ENCODE measurements at places on chromosomes 5 and 9. TPM values are rescaled to one million over a fixed set of nuclear protein-coding genes. Genes with fewer than 3 reads are reported as not detected.

Gene IL11RA
- 43.6 TPM for total RNA-seq

Gene GRM6
- total RNA-seq = not detected

Gene TMEM215
- not detected for total RNA-seq

Gene GARIN3
- not detected for total RNA-seq

Gene HCN1
- not detected for total RNA-seq

Gene NUTM2G
- not detected for total RNA-seq

GRCh38 chr5:128708841-128709240, 170.8 kb upstream of the FBN2 start:
- no peak for DNase-seq

DNA sequence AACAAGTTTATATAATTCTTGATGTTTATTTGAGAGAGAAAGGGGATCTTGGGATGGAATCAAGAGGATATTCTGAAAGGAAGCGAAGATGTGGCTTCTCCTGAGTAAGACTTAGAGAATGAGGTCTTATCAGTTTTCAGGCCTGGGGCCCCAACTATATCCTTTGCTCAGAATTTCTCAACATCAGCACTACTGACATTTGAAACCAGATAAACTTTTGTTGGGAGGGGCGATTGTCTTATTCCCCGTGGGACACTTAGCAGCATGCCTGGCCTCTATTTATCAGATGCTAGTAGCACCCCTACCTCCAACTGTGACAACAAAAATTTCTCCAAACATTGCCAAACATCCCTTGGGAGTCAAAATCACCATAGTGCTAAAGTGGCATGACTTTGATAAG, 567.7 kb downstream of the MAT2B start:
- no peak for DNase-seq

- DNase-seq = no peak
Measured at GRCh38 chr5:127820910-127821553, 117.8 kb downstream of the CCDC192 start.

DNA sequence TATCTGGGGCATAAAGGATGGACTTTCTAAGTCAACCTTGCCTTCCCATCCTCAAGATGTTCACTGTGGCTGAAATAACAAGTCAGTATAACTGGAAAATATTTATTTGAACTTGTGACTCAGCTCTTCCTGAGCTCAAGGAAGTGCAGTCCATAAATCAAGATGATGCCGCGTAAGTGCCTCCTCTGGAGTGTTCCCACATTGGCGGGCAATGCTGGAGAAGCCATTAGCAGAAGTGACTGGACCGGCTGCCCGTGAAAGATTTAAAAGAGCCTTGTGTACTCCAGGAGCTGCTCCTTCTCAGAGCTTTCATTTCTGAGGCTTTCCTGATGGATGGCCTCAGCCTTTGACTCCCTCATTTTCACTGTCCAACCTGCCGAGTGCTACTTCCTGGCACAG, 17.4 kb downstream of the TMOD1 start:
- no peak for DNase-seq

DNA sequence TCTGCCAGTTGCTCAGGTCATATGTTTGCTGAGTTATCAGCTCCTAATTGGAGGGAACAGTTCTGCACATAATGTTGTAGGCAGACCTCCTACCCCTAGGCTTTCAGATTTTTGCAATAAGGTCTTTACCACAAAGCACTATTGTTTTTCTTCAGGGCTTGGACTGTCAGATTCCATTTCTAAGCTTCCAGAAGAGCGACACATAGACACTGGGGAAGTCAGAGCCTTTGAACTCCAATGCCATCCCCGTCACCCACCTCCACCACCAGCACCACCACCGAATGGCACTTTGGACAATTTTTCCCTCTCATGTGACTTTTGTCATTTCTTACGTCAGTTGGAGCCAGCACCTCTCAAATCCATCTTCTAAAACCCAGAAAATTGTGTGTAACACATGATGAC, 28.3 kb upstream of the SPRY4 start:
- DNase-seq = no peak

GRCh38 chr9:114798780-114799427, 6.9 kb downstream of the TNFSF15 start:
- DNase-seq = no peak

DNA sequence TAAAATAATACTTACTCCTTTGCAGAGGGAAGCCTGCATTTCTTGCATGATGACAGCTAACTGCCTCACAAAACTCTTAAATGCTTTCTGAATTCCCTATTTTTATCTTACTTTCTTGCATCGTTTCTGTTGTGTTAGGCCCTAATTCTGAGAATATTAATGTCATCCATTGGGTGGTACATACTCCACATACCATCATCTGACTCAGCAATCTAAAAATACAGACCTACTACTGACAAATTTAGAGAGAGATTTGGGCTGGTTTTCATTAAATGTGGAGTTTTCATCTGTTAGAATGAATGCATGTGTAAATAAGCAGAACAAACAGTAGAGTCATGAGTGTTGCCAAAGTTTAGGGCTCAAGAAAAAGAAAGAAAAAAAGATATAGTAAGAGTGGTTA, 26.5 kb upstream of the KCNN2 start:
- DNase-seq = no peak

DNA sequence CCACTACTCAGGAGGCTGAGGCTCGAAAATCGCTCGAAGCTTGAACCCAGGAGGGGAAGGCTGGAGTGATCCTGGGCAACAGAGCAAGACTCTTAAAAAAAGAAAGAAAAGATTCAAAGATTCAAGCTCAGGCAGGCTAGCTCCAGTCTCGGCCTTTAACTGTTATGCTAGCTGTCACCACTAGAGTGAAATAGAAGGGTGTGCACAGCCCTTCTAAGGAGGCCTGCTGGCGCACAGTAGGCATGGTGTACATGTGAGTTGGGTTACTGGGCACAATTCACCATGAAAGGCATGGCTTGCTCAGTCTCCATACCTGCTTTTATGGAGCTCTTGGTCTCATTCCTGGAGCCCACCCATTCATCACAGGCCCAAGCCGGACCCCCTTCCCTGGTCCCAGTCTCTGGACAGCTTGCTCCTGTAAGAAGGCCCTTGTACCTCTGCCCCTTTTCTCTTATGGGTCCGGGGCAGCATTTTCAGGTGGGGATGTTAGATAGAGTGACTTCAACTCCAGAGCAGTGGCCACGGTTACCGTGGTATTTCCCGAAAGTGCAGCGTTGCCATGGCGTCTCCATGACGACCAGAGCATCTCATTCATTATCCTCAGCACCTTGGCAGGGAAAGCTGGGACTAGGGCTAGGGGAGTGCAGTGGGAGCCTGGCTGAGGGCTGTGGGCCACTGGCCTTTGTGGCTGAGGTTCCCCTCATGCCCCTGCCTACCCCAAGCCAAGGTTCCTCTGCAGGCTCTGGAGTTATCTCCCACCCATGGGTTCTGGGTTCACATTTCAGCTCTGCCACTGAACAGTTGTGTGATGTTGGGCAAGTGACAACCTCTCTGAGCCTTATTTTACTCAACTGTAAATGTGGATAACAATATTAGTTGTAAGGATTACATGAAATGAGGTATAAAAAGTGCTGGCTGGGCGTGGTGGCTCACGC, 5.7 kb downstream of the NDST1 start:
- no peak for DNase-seq

GRCh38 chr9:111236332-111236731, 93.7 kb downstream of the OR2K2 start:
- no peak for DNase-seq

DNA sequence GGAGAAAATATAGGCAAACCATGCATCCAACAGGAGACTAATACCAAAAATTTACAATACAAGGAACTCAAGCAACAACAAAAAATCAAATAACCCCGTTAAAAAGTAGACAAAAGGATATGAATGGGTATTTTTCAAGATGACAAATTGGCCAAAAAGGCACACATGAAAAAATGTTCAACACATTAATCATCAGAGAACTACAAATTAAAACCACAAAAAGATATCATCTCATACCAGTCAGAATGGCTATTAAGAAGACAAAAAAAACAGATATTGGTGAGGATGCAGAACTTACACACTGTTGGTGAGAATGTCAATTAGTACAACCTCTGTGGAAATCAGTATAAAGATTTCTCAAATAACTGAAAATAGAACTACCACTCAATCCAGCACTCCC, 35.0 kb downstream of the TEX10 start:
- DNase-seq = no peak

GRCh38 chr9:95130484-95130883, 187.0 kb downstream of the FANCC start:
- no peak for DNase-seq

All from Right ventricle myocardium inferior (tissue), 1 donor.